ENCODE measurements at places on chromosomes 11 and 22. TPM values are rescaled to one million over a fixed set of nuclear protein-coding genes. Genes with fewer than 3 reads are reported as not detected.

DNA sequence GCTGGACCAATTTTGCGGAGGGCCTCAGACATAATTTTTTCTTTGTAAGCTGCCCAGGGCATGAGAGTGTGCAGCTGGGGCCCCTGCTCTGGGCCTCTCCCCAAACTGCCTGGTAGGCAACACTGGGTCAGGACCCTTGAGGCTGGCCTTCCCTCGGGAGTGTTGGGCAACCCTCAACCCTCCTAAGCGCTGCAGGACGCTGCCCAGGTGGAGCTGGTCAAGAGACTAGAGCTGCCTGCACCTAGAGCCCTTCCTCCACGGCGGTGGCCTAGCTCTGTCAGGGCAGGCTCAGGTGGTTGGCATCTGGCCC lies 505 bp upstream of the TMEM132A start:
- no peak for DNase-seq

GRCh38 chr11:20760811-20761210 lies 91.4 kb downstream of the NELL1 start:
- DNase-seq, result no peak

DNA sequence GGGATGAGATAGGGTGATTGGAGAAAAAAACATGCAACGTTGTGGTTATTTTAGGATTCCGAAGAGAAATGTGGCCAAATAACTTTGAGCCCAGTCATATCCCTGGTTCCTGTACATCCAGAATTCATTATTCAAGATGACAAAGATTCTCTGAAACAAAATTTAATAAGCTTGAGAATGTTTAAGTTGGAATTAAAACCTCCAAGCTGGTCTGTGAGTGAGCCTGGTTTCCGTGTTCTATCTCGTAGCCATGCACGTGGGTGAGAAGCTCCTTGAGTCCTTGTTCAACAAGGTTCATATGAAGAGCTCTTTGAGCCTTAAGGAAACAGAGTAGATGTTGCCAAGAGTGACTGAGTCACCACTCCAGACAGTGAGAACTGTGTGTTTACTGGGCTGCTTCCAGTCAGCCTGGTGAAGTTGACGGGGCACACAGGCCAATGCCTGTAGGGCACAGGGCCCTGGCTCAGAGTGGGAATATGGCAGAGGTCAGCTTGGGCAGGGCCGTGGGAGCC lies 206.5 kb downstream of the NAV2 start:
- no peak for DNase-seq

- DNase-seq, result peak; percentile 69
Observed at GRCh38 chr11:44753961-44754645, 27.3 kb downstream of the TSPAN18 start.

DNA sequence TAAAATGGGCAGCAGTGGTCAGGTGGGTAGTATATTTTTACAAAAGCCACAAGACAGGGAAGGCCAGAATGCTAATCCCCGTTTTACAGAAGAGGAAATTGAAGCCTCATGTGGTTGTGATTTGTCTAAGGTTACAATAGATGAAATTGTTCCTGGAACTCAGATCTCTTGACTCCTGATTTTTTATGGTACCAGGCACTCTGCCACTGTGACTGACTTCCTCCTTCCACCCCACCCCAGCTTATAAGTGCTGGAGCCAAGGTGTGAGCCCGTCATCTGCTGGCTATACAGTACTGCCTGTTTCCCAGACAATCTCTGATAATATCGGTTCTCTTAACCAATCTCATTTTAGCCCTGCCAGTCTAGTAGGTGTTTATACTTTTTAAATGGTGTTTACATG lies 1.9 kb downstream of the SLC5A1 start:
- no peak for DNase-seq

The MARK2 gene
- 67.0 TPM for total RNA-seq

GRCh38 chr11:70156291-70157037 lies 46.6 kb upstream of the FADD start:
- DNase-seq, result no peak

DNA sequence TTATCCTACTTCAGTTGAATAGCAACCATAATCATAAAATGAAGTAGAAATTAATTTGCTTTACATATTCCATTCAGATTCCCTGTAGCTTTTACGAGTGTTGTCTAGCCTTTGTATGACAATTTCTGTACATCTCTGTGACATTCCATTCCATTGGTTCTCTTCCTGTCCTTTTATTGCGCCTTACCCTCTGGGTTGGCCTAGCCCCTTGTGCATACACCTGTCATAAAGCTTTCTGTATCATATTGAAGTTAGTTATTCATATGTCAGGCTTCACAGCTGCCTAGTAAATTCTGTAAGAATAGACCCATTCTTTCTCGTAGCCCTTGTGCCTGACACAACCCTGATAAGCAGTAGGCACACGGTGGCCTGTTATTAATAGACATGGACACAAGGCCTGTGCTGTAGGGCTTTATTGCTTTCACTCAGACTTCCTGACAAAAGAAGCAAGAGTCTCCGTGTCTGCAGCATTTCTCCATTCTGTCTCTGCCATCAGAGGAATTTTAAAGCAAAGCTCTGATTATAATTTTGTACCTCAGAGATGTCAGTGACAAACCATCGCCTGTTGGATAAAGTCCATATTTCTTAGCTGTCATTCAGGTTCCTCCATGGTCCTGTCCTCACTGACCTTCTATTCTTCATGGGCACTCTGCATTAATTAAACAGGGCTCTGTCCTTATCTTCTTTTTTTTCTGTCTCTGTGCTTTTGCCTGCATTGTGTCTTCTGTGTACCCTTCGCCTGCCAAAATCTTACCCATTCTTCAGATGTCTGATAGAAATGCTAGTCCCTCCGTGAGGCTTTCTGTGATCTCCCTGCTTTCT lies 49.4 kb downstream of the BID start:
- no peak for DNase-seq

GRCh38 chr22:19917389-19918138 lies 24.0 kb upstream of the COMT start:
- DNase-seq, result no peak

The MAJIN gene
- not detected for total RNA-seq

GRCh38 chr11:569158-569885 lies 6.9 kb upstream of the PHRF1 start:
- no peak for DNase-seq

DNA sequence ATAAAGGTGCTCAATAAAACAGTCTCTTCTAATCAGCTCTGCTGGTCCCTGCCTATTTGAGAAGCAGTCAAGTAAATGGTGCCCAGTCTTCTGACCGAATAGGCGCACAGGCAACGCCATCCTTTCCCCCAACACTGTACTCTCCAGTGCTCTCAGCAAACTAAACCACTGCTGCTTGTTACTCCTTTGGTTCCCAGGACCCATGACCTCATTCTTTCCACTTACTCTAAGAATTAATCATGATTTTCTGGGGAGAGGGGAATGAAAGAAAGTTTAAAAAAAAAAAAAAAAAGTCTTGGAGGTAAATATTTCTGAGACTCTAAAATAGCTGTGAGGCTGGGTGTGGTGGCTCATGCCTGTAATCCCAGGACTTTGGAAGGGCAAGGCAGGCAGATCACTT lies 63.7 kb downstream of the SGSM3 start:
- DNase-seq, result no peak

The GAL gene
- 29.9 TPM for total RNA-seq

DNA sequence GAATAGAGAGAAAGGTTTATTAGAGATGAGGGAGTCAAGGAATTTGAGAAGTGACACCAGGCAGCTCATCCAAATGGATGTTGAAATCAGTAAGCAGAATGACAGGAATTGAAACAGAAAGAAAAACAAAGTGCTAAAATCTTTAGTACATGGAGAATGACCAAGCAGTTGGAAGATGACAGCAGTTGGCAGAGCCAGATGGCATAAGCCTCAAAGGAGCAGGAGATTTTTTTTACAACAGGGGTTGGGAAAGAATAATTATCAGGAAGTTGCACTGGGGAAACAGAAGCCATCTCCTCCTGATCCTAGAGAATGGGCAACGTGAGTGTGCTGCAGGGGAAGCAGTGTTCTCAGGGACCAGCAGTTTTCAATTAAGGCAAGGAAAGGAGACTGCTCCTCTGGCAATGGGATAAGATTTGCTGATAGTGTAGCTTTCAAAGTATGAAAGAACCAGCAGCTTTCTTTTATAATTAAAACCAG lies 28.9 kb downstream of the RAB39A start:
- no peak for DNase-seq

DNA sequence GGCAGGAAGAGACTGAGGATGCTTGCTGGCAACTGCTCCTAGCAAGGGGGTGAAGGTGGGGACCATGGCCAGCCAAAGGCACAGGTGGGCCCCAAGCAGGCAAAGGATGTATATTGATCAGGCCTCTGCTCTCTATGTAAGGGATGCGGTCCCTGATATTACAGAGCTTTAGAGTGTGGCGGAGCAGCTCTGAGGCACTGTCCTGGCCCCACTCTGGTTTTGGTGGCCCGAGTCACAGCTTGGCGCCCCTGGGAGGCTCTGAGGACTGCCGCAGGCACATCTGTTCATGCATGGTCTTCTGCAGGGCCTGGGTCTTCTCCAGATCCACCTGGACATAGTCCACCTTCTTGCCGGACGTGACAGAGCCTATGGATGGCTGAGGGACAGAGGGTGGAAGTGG lies 45.5 kb downstream of the GAB4 start:
- no peak for DNase-seq

The OR8G1 gene
- not detected for total RNA-seq

The NAP1L4 gene
- total RNA-seq, result 90.3 TPM

The TSGA10IP gene
- not detected for total RNA-seq

The CAPN5 gene
- 0.87 TPM for total RNA-seq

The PDE2A gene
- total RNA-seq, result 49.9 TPM

The UCP2 gene
- total RNA-seq, result 15.8 TPM

DNA sequence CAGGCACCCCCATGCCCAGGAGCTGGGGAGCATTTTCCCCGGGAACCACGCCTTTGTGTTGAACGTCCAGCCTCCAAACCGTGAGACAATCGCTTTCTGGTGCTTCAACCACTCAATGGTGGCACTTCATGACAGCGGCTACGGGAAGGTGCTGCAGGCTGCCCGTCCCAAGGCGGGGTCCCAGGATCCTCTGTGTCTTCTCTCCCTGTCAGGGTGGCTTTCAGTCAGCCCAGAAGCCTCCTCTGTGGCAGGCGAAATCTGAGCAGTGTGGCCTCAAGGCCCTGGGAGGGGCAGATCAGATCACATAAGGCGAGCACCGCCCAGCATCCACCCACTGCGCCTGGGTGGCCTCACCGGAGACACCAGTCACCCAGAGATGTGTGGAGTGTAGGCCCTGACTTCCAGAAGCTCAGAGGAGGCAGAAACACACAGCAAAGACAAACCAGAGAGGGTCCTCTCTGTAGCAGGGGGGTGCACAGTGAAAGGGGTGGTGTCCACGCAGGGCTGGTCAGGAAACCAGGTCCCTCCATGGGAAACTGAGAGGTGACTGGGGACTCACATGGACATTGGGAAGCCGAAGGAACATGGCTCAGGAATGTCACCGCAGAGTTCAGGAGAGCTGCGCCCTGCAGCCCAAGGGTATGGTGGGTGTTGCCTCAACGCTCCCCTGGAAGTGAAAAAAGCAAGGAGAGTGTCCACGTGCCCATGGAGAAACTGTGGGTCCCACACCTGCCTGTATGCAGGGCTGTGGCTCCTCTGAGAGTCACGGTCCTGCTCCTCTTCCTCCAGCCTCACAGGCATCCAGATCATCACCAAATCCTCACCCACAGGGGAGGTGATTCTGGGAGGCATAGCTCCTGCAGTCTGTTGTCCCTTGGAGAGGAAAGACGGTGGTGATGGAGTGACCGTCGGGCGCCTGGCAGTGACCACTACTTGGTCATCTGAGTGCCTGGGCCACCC lies 1420.7 kb downstream of the TBC1D22A start:
- no peak for DNase-seq

GRCh38 chr11:102268985-102269470 lies 48.3 kb upstream of the BIRC3 start:
- no peak for DNase-seq

DNA sequence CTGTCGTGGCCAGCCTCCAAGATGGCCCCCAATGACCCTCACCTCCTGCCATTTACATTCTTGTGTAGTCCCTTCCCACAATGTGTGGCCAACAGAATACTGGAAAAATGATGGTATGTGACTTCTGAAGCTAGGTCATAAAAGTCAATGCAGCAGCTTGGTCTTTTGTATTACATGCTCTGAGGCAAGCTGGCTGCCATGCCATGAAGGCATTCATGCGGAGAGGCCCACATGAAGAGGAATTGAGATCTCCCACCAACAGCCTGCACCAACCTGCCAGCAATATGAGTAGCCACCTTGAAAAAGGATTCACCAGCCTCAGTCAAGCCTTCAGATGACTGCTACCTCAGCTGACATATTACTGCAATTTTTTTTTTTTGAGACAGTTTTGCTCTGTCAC lies 4.6 kb downstream of the MRTFA start:
- no peak for DNase-seq

The THY1 gene
- 3.5 TPM for total RNA-seq

- DNase-seq, result no peak
Observed at GRCh38 chr11:8806974-8807373, 104.0 kb upstream of the AKIP1 start.

The PRSS23 gene
- total RNA-seq, result 20.0 TPM

The OR52E5 gene
- not detected for total RNA-seq

DNA sequence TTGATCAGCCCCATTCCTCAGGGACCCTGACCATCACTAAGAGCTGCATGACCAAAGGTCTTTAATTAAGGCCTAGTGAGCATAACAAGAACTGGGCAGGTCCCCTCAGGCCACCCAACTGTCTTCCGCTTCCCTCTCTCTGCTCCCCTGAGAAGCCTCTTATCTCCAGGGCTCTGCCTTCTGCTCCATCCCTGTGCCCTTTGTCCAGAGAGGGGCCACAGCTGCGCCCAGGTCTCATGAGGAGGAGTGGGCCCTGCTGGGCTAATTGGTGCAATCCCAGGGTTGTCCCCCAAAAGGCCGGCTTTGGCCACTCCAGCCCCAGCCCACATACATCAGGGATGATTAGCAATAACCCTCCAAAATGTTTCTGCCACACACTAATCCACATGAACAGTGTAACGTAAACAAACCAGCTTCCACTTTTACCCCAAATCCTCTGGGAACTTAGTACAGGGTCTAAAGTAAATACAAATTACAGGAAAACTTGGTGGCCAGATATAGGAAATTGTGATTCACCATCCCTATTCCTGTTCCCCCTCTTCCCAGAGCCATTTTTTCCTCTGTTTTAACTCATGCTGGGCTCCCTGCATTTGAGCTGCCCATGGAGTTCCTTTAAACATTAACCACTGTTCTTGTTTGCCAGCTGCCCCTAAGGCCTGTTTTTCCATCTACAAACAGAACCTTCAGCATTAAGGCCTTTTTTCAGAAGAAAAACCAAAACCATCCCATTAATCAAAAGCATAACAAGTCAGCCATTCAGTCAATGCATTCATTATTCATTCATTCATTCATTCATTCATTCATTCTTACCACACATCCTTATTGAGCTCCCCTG lies 34.6 kb upstream of the CAVIN3 start:
- DNase-seq, result no peak

- DNase-seq, result no peak
Observed at GRCh38 chr11:36586543-36586942, 7.8 kb upstream of the IFTAP start.

The GSTT2 gene
- total RNA-seq, result 0.81 TPM

The CBX7 gene
- 126 TPM for total RNA-seq

The MUC2 gene
- 0.16 TPM for total RNA-seq

GRCh38 chr11:108286956-108287355 lies 64.1 kb downstream of the ATM start:
- no peak for DNase-seq

GRCh38 chr22:50314081-50314454 lies 6.6 kb upstream of the PLXNB2 start:
- no peak for DNase-seq

All from suprapubic skin (tissue), 4 donors.